ENCODE measurements at places on chromosomes 5 and 9.

- DNase-seq: no peak
Observed at GRCh38 chr9:113533335-113534225, 70.1 kb downstream of the RGS3 start.

DNA sequence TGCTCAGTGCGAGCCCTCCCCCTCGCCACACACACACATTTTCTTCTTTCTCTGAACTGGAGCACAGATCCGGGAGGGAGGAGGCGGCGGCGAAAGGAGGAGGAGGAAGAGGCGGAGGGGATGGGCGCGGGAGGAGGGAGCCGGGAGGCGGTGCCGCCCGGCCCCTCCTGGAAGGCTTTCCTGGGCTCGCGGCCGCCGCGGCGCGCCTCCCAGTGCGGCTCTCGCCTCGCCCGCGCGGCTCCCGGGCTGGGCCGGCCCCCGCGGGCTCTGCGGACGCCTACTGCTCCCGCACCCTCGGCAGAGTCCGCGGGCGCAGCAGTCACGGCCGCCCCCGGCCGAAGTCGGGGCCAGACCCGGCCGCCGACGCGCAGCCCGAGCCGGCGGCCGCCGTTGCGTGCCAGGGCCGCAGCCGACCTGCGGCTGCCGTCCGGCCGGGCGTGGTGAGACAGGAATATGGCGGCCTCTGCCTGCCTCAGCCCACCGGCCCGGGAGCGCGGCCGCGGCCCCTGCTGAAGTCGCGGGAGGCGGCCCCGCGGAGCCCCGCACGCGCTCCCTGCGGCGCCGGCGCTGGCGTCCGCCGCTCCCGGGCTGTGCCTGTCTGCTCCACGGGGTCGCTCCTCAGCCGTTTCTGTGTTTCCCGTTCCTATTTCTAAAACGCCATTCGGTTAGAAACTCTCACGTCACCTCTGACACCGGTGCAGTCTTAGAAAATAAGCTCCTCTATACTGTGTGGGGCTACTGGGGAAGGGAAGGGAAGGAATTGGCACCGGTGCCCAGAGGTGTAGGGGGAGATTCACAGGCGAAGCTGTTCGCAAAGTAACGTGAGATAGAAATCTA lies 500 bp upstream of the GNAQ start:
- DNase-seq: peak; percentile 55

GRCh38 chr5:16952968-16953671 lies 17.0 kb upstream of the MYO10 start:
- no peak for DNase-seq

DNA sequence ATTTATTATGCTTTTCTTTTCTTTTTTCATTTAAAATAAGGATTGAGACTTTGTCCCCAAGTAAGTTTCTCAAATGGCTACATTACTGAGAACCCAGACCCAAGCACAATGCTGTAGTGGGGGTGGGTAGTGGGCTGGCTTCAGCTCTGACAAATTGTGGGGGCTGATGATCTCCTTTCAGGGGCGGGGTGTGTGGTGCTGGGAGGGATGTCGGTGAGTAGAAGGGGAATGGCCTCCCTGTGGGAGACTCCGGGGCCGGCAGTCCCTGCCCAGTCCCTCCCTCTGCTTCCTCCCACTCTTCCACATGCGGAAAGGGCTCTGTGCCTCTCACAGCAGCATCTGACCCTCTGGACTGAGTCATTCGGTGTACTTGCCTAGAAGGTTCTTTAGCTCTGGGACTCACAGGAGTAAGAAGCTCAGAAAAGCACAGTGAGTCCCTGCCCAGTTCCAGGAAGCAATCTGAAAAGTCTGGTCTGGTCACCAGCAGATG lies 14.3 kb downstream of the CD180 start:
- no peak for DNase-seq

DNA sequence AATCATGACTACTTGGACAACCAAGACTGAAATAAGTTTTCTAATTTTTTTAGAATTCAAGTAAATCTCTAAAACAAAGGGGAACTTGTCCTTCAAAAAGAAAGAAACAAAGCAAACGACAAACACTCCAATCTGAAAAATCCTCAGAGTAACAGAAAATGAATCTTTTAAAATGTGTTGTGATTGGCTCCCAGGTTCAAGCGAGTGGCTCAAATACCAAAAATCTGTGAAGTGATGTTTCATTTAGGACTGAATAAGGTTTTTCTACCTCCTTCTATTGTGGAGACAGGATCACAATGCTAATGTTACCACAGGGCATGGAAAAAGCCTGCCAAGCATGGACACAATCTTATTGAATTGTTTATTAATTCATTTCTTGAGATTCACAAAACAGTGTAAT lies 415.7 kb downstream of the RAB3C start:
- no peak for DNase-seq

DNA sequence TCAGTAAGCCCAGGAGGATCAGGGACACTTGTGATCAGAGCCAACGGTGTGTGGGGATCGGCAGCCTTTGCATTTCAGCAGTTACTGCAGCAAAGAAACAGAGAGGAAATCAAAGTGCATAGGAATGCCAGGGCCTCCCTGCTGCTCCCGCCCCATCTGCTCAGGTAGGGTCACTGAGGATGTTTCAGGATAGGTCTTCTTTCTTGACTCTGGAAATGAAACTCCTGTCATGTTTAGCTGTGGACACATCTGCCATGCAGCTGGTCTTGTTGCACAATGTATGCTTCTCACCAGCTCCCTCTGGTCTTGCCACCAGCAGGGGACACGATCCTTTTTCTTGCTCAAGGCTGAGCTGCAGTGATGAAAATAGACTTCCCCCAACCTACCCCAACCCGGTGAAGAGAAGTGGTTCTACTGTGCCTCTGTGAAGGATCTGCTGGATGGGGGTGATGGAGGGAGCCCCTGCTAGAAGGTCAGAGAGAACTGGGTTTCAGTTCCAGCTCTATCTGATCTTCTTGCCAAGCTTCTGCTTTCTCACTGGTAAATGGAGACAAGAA lies 185.2 kb upstream of the KLF4 start:
- DNase-seq: no peak

GRCh38 chr5:155954701-155955445 lies 372.1 kb upstream of the SGCD start:
- no peak for DNase-seq

DNA sequence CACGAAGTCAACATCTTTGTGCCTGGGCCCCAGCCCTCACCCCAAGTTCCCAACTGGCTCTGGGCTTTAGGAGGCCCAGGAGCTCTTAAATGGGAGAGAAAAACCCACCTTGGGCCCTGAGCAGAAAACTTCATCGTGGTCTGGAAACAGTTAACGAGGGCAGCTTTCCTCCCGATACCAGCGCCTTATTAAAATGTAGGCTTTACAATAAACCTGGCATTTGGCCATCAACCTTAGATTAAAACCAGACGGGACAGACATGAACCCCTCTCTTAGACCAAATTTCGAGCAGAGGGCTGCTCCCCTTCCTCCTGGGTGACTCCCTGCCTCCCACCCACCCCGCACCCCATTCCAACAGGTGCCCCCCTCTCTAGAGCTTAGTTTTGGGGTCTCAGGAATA lies 39.4 kb downstream of the PRRX2 start:
- DNase-seq: no peak

GRCh38 chr9:20403346-20403745 lies 219.0 kb downstream of the MLLT3 start:
- DNase-seq: no peak

- no peak for DNase-seq
Observed at GRCh38 chr9:70802206-70802605, 319.2 kb downstream of the TRPM3 start.

DNA sequence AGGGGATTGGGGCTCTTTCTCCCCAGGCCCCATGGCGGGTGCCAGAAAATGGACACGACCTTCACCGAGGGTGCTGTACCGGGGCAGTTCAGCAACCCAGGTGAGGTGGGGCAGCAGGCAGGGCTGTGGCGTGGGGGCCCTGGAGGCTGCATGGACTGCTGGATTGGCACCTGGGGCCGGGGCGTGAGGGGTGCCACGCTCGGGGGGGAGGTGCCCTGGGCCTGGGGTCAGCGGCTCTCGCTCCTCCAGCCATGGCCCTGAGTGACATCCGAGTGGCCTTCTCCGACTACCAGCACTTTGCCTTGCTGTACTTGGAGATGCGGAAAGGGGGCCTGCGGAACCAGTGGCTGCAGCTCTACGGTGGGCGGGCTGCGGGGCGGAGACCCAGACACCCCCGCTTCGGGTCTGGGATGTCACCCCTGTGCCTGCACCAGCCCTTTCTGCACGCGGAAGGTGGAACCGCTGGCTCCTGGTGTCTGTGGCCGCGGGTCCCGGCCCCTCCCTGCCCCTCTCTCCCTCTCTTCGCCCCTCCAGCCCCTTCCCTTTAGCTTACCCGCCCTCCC lies 1.8 kb downstream of the LCNL1 start:
- DNase-seq: no peak

GRCh38 chr5:150413176-150413901 lies 629 bp upstream of the CD74 start:
- DNase-seq: no peak

DNA sequence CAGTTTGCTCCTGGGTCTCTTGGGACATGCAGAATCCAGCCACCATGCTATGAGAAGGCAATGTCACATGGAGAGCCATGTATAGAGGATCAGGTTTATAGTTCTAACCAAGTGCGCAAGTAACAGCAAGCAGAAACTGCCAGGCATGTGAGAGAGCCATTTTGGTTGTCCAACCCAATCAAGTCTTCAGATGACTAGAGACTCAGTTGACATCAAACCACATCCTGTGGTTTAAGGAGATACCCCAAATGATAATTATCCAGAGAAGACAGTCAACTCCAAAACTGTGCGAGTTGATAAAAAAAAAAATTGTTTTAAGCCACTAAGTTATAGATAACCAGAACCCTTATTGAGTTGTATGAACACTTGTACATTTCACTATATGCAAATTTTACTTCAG lies 40.2 kb downstream of the TMEM232 start:
- DNase-seq: no peak

DNA sequence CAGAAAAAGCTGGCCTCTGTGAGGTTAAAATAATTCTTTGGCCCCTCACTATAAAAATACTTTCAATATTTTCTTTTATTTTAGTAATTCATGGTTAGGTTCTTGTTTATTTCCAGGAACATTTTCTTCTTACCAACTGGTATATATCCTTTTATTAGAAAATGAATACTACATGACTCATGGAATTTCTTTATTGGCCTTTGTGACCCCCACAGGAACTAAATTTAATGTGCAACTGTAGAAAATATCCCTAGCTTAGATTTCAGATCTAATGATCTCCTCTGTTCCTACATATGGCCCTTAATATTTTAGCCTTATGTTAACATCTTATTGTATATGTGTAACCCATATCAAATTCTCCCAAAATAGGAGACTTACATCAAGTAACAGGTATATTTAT lies 429.9 kb downstream of the NR2F1-AS1 start:
- no peak for DNase-seq

DNA sequence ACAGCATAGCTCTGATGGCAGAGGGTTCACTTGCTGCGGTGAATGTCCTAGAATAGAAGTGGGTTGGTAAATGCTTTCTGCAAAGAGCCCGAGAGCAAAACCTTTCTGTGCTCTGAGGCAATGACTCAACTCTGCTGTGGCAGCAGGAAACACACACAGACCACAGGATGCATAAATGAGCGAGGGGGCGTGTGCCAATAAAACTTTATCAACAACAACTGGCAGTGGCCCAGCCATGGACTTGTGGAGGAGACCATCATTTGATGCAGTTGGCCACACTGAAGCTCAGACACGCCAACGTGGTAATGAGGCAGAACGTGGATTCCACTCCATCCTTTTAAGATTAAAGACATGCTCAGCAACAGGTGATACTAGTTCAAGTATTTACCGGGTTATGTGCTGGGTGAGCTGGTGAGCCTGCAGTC lies 6.8 kb downstream of the MRPL36 start:
- DNase-seq: peak; percentile 70

DNA sequence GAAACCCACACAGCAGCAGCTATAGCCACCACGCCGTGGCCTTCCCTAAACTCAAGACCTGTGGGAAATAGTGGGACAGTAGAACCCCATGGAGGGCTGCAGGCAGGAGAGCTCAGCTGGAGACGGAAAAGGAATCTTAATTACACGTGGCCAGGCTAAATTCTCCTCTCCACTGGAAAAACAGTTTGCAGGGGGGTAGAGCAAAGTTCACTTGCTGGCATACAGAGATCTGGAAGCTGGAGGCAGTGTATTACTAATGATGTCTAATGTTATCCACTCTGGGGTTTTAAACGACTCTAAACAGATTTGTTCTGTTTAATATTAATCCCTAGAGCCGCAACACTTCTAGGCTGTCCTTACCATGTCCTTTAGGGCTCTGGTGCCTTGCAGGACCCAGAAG lies 257.1 kb downstream of the SAXO1 start:
- no peak for DNase-seq

GRCh38 chr9:110509792-110510191 lies 69.7 kb downstream of the SVEP1 start:
- no peak for DNase-seq

DNA sequence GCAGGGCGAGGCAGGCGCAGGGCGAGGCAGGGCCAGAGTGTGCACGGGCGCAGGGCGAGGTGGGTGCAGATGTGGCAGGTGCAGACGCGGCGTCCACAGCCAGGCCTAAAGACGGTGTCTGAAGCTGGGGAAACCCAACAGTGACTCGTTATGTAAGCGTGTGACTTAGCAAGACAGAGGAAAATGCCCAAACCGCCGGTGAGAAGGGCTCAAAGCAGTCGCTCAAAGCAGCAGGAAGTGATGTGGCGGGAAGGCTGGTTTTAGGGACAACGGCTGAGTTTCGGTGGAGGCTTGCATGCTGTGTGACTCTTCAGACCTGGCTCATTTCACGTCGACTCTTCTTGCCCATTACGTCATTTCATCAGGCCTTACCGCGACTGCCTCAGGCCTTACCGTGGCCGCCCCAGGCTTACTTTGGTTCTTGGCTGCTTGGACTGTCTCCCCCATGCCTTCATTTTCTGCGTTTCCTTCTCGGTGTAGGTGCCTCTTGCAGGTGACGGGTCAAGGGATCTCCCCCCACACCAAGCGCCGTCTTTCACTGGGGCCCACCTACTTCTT lies 50.5 kb upstream of the EXOC3 start:
- DNase-seq: peak; percentile 79

All from stimulated activated CD4-positive, alpha-beta T cell treated with anti-CD3 and anti-CD28 coated beads, Interleukin-15, amount 100 ng/mL, for 48 hours (primary cell).